ENCODE measurements at places on chromosomes 13 and 19.

- no peak for DNase-seq
Measured at GRCh38 chr13:39599012-39599411, 4.0 kb downstream of the LHFPL6 start.

DNA sequence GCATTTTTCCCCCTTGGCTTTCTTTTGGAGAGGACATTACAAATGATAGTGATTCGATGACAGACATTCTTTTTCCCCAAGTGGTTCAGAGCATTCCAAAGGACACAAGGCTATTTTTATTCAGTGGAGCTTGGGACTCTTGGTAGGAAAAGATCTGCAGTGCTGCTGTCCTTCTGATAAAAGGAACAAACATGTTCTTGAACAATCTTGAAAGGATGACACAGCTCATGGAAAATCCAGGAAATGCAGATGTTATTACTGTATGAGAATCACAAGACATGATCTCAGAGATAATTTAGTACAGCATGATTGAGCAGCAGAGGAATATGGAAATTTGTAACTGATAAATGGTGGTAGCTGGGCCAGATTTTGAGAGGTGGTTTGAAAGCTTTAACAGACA lies 96.2 kb upstream of the RFC3 start:
- no peak for DNase-seq

DNA sequence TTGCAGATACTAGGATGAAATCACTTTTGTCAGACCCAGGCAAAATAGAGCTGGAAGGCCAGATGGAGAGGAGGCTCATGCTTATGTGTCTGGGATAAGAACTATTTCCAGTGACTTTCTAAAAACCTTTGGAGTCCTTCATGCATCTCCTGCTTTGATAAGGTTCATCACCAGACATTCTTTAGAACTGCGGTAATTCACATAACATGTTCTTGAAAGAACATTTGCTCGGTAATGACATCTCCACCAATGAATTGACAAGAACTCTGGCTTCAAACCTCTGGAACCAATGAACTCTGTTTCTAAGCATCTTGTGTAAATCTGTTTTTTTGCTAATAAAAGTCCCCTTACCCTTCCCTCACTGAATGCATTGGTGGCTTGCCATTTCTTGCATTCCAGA lies 112.0 kb upstream of the KL start:
- DNase-seq: no peak

- no peak for DNase-seq
Measured at GRCh38 chr19:29477831-29478577, 47.8 kb upstream of the VSTM2B start.

- DNase-seq: no peak
Measured at GRCh38 chr13:41633776-41634175, 176.4 kb downstream of the RGCC start.

GRCh38 chr13:99391781-99392469 lies 84.7 kb upstream of the GPR183 start:
- DNase-seq: no peak
